Bone marrow (tissue), 2 donors: ENCODE measurements at places on chromosomes 7 and 10.
A peak's percentile ranks its signal among the peaks of the same experiment; 100 is the strongest.

DNA sequence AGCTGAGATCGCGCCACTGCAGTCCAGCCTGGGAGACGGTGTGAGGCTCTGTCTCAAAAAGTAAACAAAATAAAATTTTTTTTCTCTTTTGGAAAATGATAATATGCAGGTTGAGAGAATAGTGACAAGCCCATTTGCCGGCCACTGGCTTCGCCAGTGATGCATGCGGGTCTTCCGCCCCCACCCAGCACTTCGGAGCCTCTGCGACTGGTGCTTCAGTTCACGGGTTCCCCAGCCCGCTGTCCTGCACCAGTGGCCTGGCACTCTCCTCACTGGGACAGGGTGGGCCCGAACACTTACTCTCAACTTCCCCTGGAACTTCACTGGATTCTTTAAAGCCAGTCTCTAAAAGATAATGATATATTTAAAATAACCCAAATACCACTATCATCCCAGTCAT is 2.7 kb downstream of the SUN1 start:
- DNase-seq, result no peak

DNA sequence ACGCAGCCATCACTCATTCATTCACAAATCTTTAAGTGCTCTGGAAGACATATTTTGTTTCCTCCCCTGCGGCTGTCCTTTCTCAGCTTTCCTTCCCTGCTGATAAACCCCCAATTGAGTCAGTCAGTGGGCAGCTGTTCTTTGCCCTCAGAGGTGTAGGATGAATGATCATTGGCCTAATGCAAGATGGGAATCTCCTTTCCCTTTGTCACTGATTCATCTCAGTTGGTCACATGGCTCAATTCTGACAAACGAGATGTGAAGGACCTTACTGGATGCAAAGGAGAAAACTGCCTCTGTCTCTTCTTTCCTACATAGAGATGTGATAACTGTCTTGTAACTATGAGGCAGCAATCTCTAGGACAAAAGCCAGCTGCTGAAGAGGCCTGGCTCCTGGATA is 44.6 kb downstream of the COL28A1 start:
- no peak for DNase-seq

DNA sequence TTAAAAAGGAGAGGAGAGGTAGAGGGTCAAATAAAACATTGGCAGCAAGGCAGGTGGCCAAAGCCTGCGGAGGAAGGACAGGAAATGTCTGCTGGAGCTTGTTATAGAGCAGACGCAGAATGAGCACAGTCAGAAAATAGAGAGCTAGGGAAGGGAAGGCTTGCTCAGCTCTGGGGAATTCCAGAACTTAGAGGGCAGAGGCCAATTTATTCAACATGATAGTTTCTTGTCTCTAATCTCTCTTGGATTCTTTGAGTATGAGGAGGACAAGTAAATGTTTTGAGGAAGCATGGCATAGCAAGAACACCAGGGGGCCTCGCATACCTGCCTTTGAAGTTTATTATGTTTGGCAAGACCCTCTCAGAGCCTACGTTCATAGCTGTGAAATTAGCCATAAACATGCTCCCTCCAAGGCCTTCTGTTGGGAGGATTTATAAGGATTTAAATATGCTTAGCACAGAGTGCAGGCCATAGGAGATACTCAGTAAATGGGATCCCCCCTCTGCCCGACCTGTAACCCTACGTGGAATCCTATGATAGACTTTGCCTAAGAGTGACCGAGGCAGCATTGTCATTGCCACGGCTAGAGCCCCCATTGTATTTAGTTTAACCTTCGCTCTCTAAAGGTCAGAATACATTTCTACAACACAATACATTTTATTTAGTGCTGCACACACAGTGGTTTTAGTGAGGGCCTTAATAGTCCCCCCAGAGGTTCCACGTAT is 293.9 kb downstream of the CCDC3 start:
- peak; percentile 43 for DNase-seq

- no peak for DNase-seq
Observed at GRCh38 chr10:116059320-116059719, 213.7 kb downstream of the GFRA1 start.

DNA sequence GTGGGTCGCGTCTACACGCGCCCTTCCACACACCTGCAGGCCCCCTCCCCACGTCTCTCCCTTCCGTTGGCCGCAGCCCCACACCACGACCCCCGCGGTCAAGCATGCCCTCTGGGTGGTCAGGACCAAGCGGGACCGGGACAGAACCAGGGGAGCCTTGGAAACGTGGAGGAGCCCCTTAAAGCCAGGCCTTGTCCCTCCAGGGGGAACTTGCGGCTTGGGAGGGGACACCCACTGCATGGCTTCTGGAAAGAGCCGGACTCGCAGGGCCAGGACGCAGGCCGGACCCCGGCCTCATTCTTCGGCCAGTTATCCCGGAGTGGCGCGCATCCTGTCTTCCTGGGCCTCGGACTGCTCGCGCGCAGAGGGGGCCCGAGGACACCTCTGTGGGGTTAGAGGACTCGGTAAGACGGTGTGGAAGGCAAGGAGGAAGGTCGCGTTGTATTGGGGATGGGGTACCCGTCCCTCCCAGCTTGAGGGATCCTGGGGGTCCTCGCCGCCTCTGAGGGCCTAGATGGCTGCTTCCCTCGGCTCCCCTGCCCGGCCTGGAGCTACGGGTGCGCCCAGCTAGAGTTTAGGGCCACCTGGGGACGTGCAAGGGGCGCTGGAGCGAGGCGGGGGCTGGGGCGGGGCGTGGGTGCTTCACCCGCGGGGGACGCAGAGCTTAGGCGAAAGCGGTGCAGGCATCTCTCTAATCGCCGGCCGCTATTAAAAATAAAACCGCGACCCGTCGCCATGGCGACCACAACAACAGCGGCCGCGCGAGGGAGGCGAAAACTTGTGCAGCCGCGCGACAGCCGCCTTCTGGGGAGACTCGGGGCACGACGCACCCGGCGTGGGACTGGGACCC is 1.8 kb upstream of the PDGFA start:
- no peak for DNase-seq

DNA sequence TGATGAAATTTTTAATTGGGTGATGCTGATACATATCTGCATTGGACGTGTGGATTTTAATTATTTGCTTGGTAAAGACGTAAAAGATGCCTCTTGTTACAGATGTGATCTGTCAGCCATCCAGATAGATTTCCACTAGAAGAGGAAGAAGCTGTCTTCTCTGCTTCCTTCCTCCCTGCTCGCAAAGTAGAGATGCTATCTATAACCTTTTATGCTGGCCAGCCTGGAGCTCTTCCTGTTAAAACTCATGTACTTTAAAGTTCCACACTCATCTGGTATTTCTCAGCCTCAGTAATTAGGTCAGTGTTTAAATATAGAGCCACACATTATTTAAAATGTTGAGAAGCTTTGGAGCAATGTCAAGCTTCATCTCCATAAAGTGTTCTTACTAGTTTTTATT is 51.2 kb upstream of the TMEM229A start:
- DNase-seq, result no peak

DNA sequence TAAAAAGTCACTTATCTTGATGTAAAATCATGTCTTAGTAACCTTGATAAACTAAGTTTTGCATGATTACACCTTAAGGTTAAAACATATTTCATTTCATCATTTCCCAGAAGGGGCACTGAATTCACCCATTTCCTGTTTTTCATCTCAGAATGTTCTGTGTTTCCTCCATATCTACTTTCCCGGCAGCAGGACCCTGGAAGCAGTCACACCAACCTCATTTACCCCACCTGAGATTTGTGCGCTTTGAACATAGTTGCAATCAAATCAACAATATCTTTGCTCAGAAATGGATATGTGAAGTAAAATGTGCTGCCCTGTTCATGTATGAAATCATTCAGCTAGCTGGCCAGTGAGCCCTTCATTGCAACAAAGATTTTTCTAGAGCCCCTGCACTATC is 46.8 kb downstream of the IKZF1 start:
- DNase-seq, result no peak

DNA sequence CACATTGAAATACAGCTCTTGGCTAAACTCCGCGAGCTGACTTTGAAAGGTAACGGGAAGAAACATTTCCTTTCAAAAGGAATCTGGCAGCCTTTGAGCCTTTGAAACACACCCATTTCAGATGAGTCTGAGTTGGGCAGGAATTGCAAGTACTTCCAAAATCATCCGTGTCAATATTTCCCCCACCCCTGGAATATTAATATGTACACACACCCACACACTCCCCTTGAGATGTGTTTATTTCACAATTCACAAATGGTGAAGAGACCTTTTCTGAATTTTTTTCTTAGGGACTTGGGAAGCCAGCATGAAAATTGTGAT is 438.7 kb upstream of the NRP1 start:
- DNase-seq, result no peak

DNA sequence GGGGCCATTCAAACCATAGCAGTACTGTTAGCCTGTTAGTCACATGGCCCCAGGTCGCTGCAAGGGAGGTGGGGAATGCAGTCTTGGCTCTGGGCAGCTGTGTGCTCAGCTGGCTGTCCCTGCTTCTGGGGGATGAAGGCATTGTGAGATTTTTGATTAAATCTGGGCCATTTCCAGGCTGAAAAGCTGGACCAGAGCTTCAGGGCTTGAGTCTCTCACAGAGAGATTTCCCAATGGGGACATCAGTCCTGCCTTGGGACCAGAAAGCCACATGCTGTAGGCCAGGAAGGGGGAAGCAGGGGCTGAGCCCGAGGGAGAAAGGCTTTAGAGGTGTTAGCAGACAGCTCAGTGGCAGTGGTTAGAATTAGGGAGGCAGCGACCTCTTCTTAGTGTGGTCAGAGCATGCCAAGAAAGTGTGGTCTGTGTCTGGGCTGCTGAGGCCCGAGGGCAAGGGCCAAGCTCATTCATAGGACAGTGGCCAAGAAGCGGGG is 33.6 kb downstream of the PALD1 start:
- DNase-seq, result no peak

DNA sequence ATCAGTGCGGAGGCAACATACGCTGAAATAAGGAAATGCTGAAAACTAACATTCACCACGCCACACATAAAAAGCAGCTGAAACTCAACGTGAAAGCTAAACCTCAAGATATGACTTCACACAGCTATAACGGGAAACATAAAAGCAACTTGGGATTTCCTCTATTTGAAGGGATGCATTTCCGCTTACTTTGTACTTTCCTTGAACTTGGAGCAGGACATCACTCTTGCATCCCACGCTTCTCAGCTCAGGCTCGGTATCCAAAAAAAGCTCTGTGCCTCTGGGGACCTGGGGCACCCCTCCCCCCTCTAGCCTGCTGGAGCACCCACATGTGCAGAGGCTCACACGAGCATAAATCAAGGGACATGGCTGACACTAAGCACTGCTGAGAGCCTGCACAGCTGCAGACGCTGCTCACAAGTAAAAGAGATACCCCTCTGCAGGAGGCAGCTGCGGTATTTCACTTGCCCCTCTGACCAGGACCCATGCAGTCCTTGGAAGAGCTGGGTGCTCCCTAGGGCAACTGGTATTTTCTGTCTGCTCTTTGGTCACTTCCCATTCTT is 34.2 kb downstream of the PARD3 start:
- DNase-seq, result no peak

- no peak for DNase-seq
Observed at GRCh38 chr7:31256506-31256905, 84.0 kb downstream of the NEUROD6 start.

DNA sequence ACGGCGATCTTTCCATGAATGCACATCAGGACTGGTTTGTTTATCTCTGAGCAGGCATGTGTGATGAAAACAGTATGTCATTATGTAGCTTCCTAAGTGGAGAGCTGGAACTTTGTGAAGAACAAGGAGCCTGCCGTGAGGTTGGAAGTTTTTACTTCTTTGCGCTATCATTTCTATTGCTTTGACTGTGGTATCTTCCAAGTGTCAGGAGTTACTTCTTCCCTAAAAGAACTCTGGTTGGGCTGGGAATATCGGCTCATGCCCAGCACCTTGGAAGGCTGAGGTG is 167.4 kb upstream of the AHR start:
- DNase-seq, result no peak

DNA sequence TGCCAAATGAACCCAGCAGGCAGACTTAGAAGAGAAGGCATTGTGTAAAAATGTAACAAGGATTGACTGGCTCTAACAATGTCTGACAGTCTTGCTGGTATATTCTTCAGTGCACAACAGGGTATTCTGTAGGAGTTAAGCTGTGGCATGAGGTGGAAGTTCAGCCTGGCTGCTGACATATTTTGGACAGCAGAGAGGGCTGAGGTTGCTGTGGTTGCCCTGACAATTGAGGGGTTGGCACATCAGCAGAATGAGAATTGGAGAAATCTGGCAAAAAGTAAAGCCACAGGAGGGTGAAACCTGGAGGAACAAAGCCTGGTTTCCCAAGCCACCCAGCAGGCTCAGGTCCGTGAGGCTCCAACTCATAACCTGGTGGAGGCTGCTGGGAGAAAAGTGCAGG is 220.2 kb downstream of the JAZF1 start:
- no peak for DNase-seq

DNA sequence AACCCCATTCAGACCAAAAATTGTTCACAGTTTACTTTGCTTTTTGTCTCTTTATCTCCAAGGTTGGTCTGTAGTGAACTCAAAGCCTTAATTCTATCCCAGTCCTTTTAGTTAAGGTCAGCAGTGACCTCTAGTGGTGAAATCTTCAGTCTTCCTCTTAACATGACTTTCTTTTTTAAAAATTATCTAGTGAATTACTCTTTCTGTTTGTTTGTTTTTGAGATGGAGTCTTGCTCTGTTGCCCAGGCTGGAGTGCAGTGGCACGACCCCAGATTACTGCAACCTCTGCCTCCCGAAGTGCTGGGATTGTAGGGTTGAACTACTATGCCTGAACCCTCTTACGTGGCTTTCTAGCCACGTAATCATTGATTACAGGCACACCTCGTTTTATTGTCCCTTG is 25.0 kb downstream of the ZNF487 start:
- DNase-seq, result peak; percentile 75

DNA sequence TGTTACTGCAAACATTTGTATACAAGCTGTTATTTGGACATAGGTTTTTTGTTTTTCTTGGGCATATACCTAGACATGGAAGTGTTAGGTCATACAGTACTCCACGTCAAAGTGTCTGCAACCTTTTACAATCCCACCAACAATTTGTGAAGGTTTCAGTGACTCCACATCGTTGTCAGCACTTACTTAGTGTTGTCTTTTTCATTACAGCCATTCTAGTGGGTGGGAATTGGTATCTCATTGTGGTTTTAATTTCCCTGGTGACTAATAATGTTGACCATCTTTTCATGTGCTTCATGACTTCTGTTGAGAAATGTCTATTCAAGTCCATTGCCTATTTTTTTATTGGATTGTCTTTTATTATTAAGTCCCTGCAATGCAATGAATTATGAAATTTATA is 95.0 kb downstream of the UBE3C start:
- DNase-seq, result no peak

DNA sequence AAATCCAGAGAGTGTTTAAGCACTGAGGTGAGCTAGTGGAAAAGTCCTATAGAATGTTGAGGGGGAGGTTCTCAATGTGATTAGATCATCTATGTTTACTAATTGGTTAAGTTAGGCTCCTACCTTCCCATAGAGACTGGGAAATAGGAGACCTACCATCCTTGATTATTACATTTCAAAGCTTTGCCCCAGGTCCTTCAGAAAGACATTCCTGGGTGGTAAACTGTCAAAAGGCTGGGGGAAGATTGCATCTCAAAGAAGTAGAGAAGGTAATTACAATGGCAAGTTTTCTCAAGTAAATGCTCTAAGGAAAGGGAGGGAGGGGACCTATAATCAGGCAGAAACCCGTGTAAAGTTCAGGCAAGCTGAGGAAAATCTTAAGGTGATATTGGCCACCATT is 247.8 kb upstream of the SMIM30 start:
- no peak for DNase-seq

GRCh38 chr7:17618652-17618974 is 320.2 kb downstream of the AHR start:
- no peak for DNase-seq
